Renal pelvis (tissue), 12 donors: ENCODE measurements at places on chromosomes 1 and 21.

DNA sequence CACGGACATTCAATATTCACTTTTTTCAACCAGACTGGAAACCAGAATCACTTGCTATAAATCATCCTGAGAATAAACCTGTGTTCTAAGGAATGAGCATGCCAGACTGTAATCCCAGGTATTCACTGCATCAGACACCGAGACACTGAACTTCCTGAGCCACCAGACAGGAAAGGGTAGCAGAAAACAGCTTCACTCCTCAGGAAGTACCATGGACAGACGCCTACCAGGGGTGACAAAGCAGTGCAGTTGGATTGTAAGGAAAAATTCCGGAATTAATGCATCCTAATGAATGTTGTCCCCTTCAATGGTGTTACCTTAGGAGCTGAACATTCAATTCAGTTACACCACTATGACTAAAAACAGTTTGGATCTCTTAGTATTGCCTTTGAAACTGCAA, 156.1 kb downstream of the PIGK start:
- DNase-seq, result no peak

DNA sequence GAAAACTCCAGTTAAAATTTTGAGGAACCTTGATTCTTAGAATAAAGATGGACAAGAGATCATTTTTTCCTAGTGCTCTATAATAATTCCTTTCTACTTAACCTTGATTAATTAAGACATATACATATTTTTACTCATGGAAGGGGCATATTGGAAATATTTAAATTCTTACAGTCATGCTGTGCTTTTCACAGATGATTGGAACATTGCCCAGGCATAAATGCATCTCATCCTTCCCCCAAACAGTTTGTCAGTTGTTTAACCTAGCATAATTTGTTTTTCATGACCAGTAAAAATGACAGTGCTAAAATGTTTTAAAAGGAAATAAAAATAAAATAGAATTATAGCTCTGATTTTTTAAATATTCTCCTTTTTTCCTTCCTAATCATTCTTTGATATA, 140.0 kb downstream of the DNM3 start:
- no peak for DNase-seq

GRCh38 chr21:26776310-26777021, 68.7 kb downstream of the ADAMTS1 start:
- no peak for DNase-seq

GRCh38 chr1:179327196-179327595, 33.6 kb downstream of the SOAT1 start:
- no peak for DNase-seq

GRCh38 chr1:3663999-3664699, 11.8 kb downstream of the TP73 start:
- no peak for DNase-seq

DNA sequence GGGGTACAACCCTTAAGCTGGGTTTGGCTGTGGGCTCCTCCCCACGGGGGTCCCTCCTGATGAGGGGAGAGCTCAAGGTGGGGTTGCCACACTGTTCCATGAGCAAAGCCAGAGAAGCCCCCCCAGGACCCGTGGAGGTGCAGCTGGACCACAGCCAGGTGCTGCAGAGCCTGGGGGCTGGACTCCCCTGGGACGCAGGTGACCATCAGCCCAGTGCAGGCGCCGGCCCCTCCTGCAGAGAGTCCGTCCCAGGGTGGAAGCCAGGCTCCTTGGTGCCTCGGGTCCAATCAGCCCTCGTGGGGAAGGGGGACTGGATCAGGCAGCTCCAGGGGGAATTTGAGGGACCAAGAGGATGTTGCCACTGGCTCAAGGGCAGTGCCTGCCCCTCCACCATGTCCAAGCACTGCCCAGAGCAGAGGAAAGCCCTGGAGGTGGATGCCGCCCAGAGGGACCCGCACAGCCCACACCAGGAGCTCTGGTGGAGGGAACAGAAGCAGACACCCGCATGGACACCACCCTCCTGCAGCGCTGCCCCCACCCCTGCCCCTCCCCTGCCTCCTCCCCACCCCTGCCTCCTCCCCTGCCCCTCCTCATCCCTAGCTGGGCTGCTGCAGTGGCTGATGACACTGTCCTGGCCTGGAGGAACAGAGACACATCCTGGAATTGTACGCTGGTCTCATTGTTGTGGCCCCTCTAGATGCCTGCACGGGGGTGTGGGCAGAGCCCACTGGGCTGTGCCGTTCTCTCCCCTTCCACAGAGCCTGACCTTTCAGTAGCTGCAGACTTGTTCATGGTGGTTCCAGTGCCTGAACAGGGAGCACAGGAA, 30.8 kb upstream of the COL18A1 start:
- DNase-seq, result no peak

DNA sequence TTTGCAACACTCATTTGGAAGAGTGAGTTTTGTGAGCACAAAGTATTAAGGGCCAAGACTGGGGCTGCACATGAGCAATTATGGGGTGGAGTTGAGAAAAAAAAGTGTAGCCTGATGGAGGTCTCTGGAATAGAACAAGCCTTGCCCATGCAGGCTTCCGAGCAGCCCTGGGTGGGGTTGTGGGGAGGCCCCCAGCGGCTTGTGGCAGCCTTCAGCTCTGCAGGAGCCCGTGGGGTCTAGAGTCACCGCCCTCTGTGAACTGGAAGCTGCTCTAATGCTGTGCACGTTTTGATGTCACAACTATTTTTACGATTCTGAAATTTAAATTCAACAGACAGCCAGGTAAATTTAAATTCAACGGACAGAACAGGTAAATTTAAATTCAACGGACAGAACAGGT, 58.9 kb downstream of the BACE2 start:
- DNase-seq, result no peak

- DNase-seq, result no peak
Observed at GRCh38 chr1:44012404-44012803, 18.9 kb downstream of the SLC6A9 start.

GRCh38 chr1:205287767-205288559, 33.6 kb downstream of the NUAK2 start:
- DNase-seq, result no peak

GRCh38 chr1:235460770-235461169, 43.5 kb downstream of the B3GALNT2 start:
- no peak for DNase-seq

GRCh38 chr1:226700861-226701260, 38.2 kb downstream of the ITPKB start:
- no peak for DNase-seq

- DNase-seq, result no peak
Observed at GRCh38 chr1:208615371-208615770, 371.2 kb upstream of the PLXNA2 start.
